ENCODE measurements at places on chromosomes 16 and 17.
A peak's percentile ranks its signal among the peaks of the same experiment; 100 is the strongest.

- DNase-seq: no peak
Measured at GRCh38 chr17:47741109-47741792, 8.2 kb downstream of the TBX21 start.

DNA sequence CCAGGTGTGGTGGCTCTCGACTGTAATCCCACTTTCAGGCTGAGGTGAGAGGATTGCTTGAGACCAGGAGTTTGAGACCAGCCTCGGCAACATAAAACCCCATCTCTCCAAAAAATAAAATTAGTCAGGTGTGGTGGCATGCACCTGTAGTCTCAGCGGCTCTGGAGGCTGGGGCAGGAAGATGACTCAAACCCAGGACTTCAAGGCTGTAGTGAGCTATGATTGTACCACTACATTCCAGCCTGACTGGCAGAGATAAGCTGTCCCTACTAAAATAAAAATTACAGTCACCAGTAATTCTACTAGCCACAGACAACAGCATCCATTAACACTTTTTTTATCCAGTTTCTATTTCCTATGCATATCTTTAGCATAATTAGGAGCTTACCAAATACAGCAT is 176.3 kb downstream of the CPPED1 start:
- DNase-seq: no peak

DNA sequence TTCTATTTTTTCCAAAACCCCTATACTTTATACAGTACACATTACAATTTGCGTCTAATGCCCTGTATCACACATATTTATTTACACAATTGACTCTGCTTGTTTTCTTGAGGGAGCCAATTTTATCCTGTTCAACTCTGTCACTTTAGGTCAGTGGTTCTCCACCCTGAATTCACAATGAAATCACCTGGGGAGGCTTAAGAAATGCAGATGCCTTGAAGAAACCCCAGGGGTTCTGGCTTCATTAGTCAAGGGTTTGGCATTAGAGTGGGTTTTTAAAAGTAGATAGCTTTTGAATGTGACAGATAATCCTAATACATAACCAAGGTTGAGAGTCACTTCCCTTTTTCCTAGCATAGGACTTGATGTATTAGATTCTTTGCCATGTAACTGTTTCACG is 398.6 kb upstream of the ERCC4 start:
- DNase-seq: no peak

GRCh38 chr16:73735018-73735417 is 561.6 kb upstream of the PSMD7 start:
- DNase-seq: no peak

DNA sequence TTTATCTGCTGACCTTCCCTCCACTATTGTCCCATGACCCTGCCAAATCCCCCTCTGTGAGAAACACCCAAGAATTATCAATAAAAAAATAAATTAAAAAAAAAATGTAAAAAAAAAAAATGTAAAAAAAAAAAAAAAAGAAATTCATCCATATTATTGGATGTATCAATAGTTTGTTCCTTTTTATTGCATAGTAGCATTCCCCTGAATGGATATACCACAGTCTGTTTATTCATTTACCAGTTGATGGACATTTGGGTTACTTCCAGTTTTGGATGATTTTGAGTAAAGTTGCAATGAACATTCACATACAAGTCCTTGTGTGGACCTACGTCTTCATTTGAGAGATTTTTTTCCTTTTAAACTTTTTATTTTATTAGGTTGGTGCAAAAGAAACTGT is 94.0 kb downstream of the PITPNC1 start:
- DNase-seq: no peak

DNA sequence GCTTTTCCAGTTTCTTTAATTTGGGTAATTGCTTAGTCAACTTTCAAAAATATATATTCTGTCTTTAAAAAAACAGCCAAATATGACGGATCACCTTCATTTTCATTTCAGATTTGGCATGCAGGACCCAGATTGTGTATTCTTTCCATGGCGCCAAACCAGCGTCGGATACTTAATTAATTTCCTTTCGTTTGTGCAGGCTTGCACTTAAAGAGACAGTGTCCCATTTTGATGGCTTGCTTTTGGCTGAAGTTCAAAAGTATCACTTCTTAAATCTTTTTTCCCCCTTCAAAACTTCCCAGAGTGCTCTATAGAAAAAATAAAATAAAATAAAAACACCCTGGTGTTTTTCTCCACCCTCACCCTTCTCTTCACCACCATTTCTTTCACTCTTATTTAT is 394.5 kb upstream of the SOX9 start:
- peak; percentile 71 for DNase-seq
